ENCODE measurements at places on chromosomes 2 and 18.

- DNase-seq, result no peak
- no peak overlapping the region for H3K4me3 ChIP-seq
- H3K36me3 ChIP-seq, result peaks cover 4% of the 10 kb centered on the region
- no peaks in the 10 kb centered on the region for H3K27me3 ChIP-seq
- H3K4me1 ChIP-seq, result peaks cover 5% of the 10 kb centered on the region
Measured at GRCh38 chr2:232203166-232203891, 175.2 kb upstream of the ALPP start.

DNA sequence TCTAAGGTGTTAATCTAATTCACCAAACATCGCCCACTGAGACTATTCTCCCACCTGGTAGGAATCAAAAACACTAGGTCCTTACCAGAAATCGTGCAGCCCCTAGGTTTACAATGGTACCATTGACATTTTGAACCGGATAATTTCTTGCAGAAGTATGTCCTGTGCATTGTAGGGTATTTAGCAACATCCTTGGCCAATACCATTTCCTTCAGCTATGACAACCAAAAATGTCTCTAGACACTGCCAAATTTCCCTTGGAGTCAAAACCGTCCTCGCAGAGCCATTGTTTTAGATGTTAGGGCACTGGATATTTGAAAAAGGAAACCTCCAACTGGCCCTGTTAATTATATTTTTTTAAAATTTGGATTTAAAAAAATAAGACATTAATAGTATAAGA is 3.8 kb downstream of the VPS54 start:
- no peak overlapping the region for H3K27ac ChIP-seq
- DNase-seq, result no peak
- no peaks in the 10 kb centered on the region for H3K36me3 ChIP-seq
- H3K4me1 ChIP-seq, result peaks cover 54% of the 10 kb centered on the region

DNA sequence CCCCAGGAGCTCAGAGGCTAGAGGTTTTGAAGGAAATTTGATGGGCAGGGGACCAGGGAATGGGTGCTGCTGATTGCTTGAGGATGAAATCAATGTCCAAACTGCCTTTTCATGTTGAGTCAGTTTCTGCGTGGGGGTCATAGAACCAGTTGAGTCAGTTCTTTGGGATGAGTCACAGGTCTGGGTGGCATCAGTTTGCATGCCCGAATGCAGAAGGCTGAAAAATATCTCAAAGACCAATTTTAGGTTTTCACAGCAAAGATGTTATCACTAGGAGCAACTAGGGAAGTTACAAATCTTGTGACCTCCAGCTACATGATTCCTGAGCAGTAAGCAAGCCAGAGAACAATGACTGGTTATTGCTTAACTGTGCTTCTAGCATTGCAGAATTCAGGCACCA is 1135.1 kb upstream of the CRIM1 start:
- H3K4me3 ChIP-seq, result no peak overlapping the region
- no peaks in the 10 kb centered on the region for H3K36me3 ChIP-seq
- peaks cover 7% of the 10 kb centered on the region for H3K27me3 ChIP-seq
- H3K27ac ChIP-seq, result no peak overlapping the region
- no peak for DNase-seq

DNA sequence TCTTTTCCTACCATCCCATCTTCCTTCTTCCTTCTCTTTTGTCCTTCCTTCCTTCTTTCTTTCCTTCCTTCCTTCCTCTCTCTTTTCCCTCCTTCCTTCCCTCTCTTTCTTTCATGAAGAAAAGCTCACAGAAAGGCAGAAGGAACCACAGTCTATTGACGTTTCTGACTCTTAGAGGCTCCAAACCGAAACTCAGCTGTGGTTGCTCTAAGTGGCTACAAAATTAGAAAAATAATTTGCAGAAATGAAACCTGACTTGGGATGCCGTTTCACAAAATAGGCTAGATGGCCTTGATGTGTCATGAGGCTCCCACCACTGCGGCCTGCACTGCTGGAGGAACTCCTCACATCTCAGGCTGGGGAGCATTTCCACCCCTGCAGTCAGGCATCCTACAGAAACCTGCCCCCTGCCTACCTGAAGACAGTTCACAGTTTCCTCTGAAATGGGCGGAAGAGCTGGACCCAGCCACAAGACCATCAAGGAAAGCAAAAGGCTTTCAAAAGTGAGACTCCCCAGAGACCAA is 165.6 kb downstream of the SMAD7 start:
- no peak overlapping the region for H3K4me3 ChIP-seq
- H3K27me3 ChIP-seq, result no peaks in the 10 kb centered on the region
- DNase-seq, result peak; percentile 68
- peaks cover 24% of the 10 kb centered on the region for H3K36me3 ChIP-seq
- H3K27ac ChIP-seq, result peak overlapping the region; percentile 41

DNA sequence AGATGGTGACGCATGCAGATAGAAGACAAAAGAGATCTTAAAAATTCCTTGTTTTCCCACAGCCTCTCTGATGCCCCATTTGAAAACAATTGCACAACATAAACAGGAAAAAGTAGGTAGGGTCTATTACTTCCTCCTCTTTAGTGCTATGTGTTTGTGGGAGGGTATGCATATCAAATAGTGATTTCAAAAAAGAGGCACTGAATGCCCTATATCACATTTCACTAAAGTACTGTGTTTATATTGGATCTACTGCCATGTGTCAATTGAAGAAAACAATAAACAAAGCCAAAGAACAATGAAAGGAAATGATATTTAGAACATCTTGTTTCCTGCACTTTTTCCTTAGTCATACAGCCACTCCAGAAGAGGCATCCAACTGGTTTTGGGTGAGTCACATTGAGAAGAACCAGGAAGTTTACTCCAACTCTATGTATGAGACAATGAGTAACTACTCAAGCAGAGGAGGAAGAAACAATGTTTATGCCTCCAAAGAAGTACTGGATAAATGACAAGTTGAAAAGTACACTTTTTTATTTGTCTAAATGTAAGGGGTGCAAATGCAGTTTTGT is 583.6 kb downstream of the FBXO15 start:
- H3K4me1 ChIP-seq, result no peaks in the 10 kb centered on the region
- no peak overlapping the region for H3K27ac ChIP-seq
- DNase-seq, result no peak

- H3K4me3 ChIP-seq, result no peak overlapping the region
- no peaks in the 10 kb centered on the region for H3K36me3 ChIP-seq
- no peaks in the 10 kb centered on the region for H3K27me3 ChIP-seq
- DNase-seq, result no peak
Measured at GRCh38 chr2:202628646-202629198, 6.0 kb upstream of the FAM117B start.

DNA sequence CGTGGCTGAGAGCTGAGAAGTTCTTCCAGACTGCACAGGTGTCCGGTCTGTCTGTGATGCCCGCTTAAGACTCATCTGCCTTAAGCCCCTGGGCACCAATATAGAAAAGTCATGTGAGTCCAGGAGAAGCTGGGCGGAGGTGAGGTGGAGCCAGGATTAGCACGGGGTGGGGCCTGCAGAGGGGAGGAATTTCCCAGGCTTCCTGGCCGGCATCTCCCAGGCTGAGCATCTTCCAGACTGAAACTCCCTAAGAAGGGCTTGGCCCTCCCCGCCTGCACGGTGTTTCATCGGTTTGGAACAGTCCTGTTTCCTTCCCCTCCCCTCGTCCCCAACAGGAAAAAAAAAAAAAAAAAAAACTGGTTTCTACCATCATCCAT is 270.3 kb downstream of the ATAD2B start:
- no peak overlapping the region for H3K27ac ChIP-seq
- no peaks in the 10 kb centered on the region for H3K4me1 ChIP-seq
- peaks cover 5% of the 10 kb centered on the region for H3K36me3 ChIP-seq
- no peak overlapping the region for H3K4me3 ChIP-seq

GRCh38 chr2:164967781-164968228 is 12.5 kb upstream of the SLC38A11 start:
- H3K36me3 ChIP-seq, result peaks cover 2% of the 10 kb centered on the region
- H3K4me3 ChIP-seq, result no peak overlapping the region
- H3K27me3 ChIP-seq, result no peaks in the 10 kb centered on the region
- H3K27ac ChIP-seq, result peak overlapping the region; percentile 72

DNA sequence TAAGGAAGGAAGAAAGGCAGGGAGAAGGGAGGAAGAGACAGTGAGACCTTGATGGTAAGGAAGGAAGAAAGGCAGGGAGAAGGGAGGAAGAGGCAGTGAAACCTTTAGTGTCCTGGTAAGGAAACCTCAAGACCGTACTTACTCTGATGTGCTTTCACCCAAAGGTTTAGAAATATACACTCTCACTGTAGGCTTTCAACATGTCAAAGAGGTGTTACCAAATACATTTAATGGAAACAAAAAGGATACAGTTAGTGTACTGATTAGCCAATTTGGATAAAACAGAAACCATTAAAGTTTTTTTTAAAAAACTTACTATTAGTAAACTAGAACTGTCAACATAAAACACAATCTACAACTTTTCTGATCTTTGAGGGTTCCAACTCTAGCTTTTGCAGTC is 7.1 kb downstream of the FBXO15 start:
- H3K4me1 ChIP-seq, result peaks cover 10% of the 10 kb centered on the region
- H3K27me3 ChIP-seq, result no peaks in the 10 kb centered on the region
- no peak for DNase-seq
- no peak overlapping the region for H3K4me3 ChIP-seq
- no peaks in the 10 kb centered on the region for H3K36me3 ChIP-seq

- no peaks in the 10 kb centered on the region for H3K27me3 ChIP-seq
- H3K4me1 ChIP-seq, result peaks cover 28% of the 10 kb centered on the region
- peak overlapping the region; percentile 6 for H3K4me3 ChIP-seq
- peaks cover 6% of the 10 kb centered on the region for H3K36me3 ChIP-seq
- DNase-seq, result no peak
- H3K27ac ChIP-seq, result peak overlapping the region; percentile 49
Measured at GRCh38 chr18:21735452-21736015, 5.1 kb upstream of the MIB1 start.

GRCh38 chr2:162073888-162074631 is at the start of gene DPP4:
Gene DPP4, minus strand, starts transcription at chr2:162074215. Its CDS starts 234 bp downstream, at chr2:162073981.
- DNase-seq, result no peak
- peak within 1 kb of the TSS; percentile 71 for H3K4me3 ChIP-seq
- H3K27ac ChIP-seq, result no peak within 1 kb of the TSS

GRCh38 chr2:202136526-202136925 is 63.5 kb downstream of the KIAA2012 start:
- H3K36me3 ChIP-seq, result no peaks in the 10 kb centered on the region
- DNase-seq, result no peak
- H3K27ac ChIP-seq, result no peak overlapping the region
- H3K27me3 ChIP-seq, result no peaks in the 10 kb centered on the region
- no peak overlapping the region for H3K4me3 ChIP-seq
- H3K4me1 ChIP-seq, result peaks cover 40% of the 10 kb centered on the region

GRCh38 chr2:172285760-172286159 is 141.6 kb upstream of the ITGA6 start:
- H3K4me3 ChIP-seq, result no peak overlapping the region
- DNase-seq, result no peak
- no peaks in the 10 kb centered on the region for H3K27me3 ChIP-seq
- H3K4me1 ChIP-seq, result peaks cover 35% of the 10 kb centered on the region
- no peaks in the 10 kb centered on the region for H3K36me3 ChIP-seq

GRCh38 chr18:58536534-58537271 is 92.2 kb downstream of the ALPK2 start:
- peaks cover 22% of the 10 kb centered on the region for H3K36me3 ChIP-seq
- H3K4me1 ChIP-seq, result peaks cover 38% of the 10 kb centered on the region
- no peaks in the 10 kb centered on the region for H3K27me3 ChIP-seq
- no peak overlapping the region for H3K4me3 ChIP-seq
- no peak overlapping the region for H3K27ac ChIP-seq

- H3K36me3 ChIP-seq, result no peaks in the 10 kb centered on the region
- no peak for DNase-seq
- no peak overlapping the region for H3K4me3 ChIP-seq
- H3K4me1 ChIP-seq, result no peaks in the 10 kb centered on the region
Measured at GRCh38 chr18:4755848-4756247, 300.7 kb upstream of the DLGAP1 start.

DNA sequence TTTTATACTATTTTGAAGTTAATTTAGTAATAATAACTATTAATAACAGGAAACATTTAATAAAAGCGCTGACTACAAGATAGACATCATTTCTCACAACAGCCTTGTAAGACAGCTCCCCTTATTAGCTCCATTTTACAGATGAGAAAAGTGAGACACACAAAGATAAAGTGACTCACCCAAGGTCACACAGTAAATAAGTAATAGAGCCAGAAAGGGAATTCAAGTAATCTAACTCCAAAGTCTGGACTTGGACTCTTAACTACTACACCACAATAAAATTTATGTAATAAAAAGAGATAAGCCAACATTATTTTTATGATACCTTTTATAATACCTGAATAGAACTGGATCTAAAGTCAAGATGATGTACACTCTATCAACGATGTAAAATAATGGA is 25.3 kb downstream of the EXOC6B start:
- DNase-seq, result no peak
- no peak overlapping the region for H3K4me3 ChIP-seq
- H3K27ac ChIP-seq, result no peak overlapping the region

GRCh38 chr2:17375262-17375661 is 143.0 kb downstream of the RAD51AP2 start:
- H3K27me3 ChIP-seq, result peaks cover 10% of the 10 kb centered on the region
- H3K27ac ChIP-seq, result no peak overlapping the region
- no peak for DNase-seq
- no peaks in the 10 kb centered on the region for H3K36me3 ChIP-seq
- no peak overlapping the region for H3K4me3 ChIP-seq
- H3K4me1 ChIP-seq, result peaks cover 12% of the 10 kb centered on the region

GRCh38 chr2:176147210-176147799 is 4.0 kb upstream of the HOXD4 start:
- H3K36me3 ChIP-seq, result no peaks in the 10 kb centered on the region
- H3K27ac ChIP-seq, result no peak overlapping the region
- no peaks in the 10 kb centered on the region for H3K4me1 ChIP-seq
- DNase-seq, result no peak

GRCh38 chr2:113276216-113276760 is 2.4 kb downstream of the PAX8 start:
- no peak overlapping the region for H3K4me3 ChIP-seq
- no peak overlapping the region for H3K27ac ChIP-seq
- H3K4me1 ChIP-seq, result peaks cover 3% of the 10 kb centered on the region
- no peaks in the 10 kb centered on the region for H3K36me3 ChIP-seq

DNA sequence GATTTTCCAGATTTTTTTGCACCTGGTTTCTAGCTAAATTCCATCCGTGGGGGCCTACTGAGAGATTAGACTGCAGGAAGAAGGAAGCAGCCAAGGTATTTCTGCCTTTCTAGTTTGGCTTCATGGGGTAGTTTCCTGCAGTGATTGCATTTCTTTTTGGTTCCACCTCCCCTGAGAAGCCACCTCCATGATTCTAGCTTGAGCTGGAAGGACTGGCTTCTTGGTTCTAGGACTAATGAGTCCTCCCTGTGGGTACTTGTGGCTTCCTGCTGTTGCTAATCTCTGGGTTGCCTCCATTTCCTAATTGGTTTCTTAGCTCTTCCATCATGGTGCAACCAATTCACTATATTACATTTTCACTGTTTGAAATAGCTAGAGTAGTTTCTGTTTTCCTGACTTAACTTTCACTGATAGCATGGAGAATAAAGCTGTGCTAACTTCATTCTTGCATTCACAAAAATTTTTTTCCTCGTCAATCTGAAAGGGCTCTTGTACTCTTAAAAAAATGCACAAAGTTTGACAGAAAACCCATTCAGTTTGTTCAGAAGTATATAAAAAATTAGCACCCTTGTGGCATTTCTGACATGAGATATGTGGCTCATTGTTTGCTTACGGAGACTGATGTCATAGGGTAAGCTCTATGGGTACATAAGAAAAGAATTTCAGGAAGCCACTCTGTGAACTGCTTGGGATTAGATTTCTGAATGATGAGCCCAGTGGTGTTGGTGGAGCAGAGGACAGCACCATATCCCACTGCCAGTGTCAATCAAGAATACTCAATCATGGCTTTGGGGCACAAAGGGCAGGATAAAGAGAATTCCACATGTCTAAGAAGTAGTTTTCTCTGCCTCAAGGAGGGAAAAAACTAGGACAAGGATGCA is 242.8 kb upstream of the RBMS1 start:
- H3K4me1 ChIP-seq, result peaks cover 19% of the 10 kb centered on the region
- H3K27me3 ChIP-seq, result no peaks in the 10 kb centered on the region
- DNase-seq, result no peak
- H3K27ac ChIP-seq, result peak overlapping the region; percentile 86
- no peaks in the 10 kb centered on the region for H3K36me3 ChIP-seq

- H3K4me1 ChIP-seq, result no peaks in the 10 kb centered on the region
- no peaks in the 10 kb centered on the region for H3K36me3 ChIP-seq
Measured at GRCh38 chr2:231687133-231687852, 21.0 kb upstream of the PTMA start.

All from chondrocyte (in vitro differentiated cells).